ENCODE measurements at places on chromosomes 5 and 9.

GRCh38 chr9:36584620-36585460 is 12.1 kb downstream of the MELK start:
- no peak for DNase-seq

GRCh38 chr5:76692274-76692540 is 23.7 kb upstream of the F2R start:
- DNase-seq = no peak

GRCh38 chr5:177025101-177025601 is 2.7 kb downstream of the ZNF346 start:
- no peak for DNase-seq

DNA sequence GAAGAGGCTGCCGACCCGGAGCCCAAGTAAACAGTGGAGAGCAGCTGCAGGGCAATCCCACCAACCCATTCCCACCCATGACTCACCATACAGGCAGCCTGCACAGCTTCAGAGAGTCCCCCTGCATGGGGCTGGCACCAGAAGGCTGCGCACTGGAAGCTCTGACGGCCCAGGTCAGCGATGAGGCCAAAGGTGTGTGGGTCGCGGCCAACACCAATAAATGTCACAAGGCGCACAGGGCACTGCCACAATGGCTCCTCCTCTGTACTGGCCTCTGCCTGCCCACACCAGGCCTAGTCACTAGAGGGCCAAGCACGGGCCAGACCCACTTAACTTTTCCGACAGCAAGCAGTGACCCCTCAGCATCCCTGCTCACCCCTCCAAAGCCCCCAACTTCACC is 3.0 kb upstream of the SRA1 start:
- DNase-seq = no peak
